OCI-M1 (cell line): ENCODE measurements at places on chromosomes 5 and 9.

DNA sequence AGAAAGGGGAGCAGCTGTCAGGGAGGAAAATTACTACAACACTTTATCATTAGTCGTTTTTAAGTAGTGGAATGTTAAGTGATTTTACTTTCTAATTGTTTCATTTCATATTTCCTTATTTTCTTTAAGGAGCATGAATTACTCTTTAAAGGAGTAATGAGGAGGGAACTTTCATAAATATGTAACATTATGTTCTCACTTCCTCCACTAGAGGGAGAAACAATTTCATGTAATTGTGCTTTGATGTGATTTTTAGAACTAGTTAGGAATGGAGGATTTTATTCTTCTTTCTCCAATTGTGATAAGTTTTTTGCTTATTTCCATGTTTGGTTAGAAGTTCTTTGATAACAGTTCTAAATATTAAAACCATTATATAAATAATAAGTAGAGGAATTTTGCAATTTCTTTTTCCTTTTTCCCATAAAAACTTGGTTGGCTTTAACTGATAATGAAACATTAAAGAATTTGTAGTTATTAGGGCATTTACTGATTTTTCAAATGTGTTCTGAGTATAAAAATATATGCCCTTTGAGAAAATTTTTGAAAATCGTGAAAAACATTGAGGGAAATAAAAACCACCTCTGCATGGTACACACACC is 25.6 kb downstream of the CEP78 start:
- peak; percentile 61 for DNase-seq

DNA sequence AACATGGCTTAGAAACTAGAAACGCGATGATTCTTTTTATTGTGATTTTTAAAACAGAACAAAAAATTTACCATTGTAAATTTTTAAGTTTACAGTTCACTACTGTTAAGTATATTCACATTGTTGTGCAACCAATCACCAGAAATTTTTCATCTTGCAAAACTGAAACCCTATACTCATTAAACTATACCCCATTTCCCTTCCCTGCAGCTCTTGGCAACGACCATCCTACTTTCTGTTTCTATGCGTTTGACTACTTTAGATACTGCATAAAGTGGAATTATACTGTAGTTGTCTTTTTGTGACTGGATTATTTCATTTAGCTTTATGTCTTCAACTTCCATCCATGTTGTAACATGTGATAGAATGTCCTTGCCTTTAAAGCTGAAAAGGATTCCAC is 52.5 kb downstream of the SPOCK1 start:
- no peak for DNase-seq

- peak; percentile 55 for DNase-seq
Observed at GRCh38 chr9:132042324-132042723, 37.3 kb downstream of the MED27 start.

GRCh38 chr9:84860249-84861115 is 191.0 kb downstream of the NTRK2 start:
- peak; percentile 10 for DNase-seq

DNA sequence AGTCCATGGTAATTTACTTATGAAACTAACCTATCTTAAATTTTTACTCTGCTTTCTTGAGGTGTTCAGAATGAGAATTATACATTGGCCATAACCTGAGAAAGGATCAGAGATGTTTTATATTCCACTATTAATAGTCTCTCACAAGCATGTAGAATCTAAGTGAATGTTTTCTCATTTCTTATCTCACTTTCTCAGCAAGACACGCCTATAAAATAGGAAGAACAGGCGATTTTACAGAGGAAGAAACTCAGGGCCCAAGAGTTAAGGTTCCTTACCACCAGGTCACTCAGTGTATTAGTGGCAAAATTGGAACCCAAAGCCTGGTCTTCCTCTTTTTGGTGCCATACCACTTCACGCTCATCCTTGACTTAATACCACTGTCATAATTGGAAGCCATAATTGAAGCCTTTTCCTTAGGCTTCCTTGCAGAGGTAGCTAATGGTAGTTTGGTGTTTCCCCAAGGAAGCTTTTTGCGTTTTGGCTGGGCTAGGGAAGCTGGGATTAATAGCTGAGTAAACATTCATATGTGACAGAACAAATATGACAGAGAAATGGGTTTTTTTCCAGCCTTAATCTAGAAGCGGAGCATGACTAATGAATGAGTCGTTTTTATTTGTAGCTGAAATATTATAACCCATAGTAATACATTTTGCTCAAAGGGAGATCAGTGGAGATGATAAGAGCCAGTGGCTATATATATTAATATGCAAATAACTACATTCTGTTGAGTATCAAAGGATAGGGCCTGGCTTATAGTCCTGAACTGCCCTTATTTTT is 16.9 kb downstream of the HMGXB3 start:
- DNase-seq, result no peak

- DNase-seq, result no peak
Observed at GRCh38 chr5:140365941-140366340, 5.9 kb downstream of the SLC4A9 start.

DNA sequence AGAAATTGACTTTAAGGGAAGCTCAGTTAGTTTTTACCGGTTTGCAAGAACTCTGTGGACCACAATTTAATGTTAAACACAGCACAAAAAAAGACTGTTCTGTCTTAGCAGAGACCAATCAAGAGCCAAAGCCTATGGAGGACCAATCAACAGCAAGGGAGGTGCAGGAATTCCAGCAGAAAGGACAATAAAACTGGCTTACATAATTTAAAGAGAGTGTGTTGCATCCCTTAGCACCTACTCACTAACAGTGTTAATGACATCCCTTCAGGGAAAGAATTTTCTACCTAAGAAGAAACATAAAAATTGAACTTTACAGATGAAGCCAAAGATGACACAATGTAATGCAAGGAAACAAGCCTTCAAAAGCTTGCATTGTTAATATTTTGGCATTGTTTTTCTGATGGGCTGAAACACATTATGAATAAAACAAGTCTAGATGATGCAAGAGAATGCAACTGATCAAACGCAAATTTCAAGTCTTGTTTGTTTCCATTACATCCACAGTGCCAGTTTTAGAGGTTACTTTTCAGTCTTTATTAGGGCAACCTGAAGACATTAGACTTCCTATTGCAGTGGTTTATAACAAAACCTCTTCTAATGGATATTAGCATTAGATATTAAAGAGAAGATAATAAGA is 111.3 kb upstream of the FST start:
- peak; percentile 52 for DNase-seq

GRCh38 chr5:7908317-7908716 is 39.4 kb downstream of the MTRR start:
- DNase-seq, result no peak

- DNase-seq, result no peak
Observed at GRCh38 chr9:96852676-96853075, 1.6 kb downstream of the ZNF782 start.

DNA sequence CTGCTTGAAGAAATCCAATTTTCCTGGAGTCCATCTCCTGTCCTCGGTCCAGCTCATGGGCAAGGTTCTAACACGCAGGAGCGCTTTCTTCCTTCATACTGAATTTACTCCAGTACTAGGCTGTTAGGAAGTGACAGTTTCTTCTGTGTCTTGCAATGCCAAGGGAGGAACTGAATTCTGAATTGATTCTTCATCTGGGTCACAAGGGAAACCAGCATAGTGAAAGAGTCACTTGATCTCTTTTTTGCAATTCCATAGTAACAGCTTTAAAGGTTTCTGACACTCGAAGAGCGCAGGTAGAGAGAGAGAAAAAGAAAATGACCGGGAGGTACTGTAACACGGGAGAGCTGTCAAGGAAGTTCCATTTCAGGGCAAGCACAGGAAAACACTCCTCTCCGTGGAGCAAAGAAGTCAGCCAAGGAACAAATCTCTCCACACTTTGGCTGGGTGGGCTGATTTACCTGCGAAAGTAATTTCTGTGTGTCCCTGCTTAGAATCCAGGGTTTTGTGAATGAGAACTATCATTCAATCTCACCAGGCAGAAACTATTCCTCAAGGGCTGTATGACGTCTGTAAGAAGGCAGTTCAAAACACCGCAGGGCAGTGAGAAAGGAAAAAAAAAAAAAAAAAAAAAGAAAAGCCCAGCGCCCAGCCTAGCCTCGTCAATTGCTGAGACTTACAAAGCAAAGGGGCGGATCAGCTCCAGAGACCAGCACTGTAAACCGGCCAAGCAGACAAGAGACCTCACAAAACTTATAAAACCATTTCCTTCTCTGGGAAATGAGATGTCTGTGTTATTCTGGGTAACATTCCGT is 617.8 kb downstream of the PDE4D start:
- DNase-seq, result peak; percentile 75

GRCh38 chr9:130986356-130986965 is 22.5 kb upstream of the LAMC3 start:
- DNase-seq, result no peak

- DNase-seq, result peak; percentile 52
Observed at GRCh38 chr5:153276151-153276550, 214.3 kb upstream of the GRIA1 start.

DNA sequence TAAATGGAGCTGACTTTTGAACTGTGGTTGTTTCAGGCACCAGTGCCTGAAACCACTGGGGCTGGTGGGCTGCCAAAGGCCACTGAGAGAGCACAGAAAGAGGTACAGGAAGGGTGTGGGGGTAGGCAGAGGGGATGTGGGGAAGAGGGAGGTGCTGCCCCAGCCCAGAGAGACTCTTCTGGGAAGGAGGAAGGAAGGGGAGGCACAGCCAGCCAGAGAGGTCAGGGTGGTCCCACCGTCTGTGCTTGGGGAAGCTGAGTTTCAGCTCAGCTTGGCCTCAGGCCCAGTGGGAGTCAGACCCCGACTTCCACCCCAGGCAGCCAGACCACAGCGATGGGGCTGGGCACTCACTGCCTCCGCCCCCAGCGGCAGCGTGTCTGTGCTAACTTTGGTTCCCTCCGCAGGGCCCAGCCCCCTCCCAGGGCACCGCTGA is 8.6 kb upstream of the PHYKPL start:
- DNase-seq, result no peak

- DNase-seq, result no peak
Observed at GRCh38 chr9:128627906-128628305, 28.7 kb downstream of the DYNC2I2 start.

- no peak for DNase-seq
Observed at GRCh38 chr5:179257176-179257682, 88.0 kb downstream of the ADAMTS2 start.

DNA sequence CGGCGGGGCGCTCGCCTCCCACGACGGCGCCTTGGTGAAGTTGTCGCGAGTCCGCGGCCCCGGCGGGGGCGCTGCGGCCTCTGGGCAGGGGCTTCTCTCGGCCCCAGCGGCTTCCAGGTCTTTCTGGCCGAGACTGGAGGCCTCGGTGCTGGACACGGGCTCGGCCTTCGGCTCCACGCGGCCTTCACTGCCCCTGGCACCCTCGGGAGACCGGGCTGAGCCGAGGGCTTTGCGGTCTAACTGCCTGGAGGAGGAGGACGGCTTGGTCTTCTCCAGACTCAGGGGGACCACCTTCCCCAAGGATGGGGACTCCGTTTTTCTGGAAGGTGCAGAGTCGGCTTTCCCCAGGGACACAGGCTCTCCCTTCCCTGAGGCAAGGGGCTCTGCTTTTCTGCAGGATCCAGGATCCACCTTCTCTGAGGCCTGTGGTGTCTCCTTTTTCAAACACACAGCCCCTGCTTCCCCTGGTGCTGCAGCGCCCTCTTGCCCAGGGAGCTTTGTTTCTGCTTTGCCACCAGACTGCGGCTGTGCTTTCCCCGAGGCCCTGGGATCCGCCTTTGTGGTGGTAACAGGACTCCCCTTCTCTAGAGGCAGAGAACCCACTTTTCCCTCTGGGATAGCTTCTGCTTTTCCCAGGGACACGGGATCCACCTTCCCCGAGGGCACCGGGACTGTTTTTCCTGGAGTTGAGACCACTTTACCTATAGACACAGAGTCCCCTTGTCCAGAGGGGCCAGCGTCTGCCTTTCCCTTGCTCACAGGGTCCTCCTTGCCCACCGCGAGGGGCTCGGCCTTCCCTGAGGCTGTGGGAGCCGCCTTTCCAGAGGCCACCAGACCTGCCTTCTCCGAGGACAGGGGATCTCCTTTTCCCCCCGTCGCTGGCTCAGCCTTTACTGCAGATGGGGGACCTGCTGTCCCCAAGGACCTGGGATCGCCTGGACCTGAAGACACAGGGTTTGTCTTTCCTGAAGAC is 12.3 kb downstream of the GPRIN1 start:
- no peak for DNase-seq

DNA sequence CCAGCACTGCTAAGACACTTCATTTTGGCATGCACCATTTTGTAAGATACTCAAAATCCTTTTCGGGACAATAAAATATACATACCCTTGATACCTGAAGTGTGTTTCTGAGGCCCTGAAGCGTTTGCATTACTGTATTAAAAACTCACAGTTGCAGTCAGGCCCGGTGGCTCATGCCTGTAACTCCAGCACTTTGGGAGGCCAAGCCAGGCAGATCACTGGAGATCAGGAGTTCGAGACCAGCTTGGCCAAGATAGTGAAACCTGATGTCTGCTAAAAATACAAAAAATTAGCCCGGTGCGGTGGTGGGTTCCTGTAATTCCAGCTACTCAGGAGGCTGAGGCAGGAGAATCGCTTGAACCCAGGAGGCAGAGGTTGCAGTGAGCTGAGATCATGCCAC is 2.5 kb upstream of the EIF4EBP3 start:
- no peak for DNase-seq

GRCh38 chr9:75063556-75064305 is 24.2 kb downstream of the NMRK1 start:
- no peak for DNase-seq

- peak; percentile 68 for DNase-seq
Observed at GRCh38 chr5:139651043-139651834, 3.1 kb downstream of the CXXC5 start.

GRCh38 chr5:6090838-6091237 is 287.5 kb downstream of the MED10 start:
- DNase-seq, result no peak

DNA sequence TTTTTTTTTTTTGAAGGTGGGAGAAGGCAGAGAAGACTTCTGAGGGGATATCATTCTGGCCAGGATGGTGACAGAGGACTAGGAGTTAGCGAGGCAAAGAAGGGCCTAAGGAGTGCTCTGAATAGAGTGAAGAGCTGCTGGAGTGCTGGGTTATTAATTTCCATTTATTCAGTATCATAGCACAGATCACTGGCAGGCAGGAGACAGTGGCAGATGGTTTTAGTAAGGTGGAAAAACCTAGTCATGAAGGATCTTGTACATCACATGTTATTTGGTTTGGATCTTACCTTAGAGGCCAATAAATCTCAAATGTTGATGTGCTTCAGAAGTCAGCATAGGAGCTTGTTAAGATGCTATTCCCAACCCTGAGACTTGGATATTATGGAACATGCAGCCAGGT is 165.5 kb downstream of the TTLL11 start:
- DNase-seq, result no peak
